NCI-H524 (cell line): ENCODE measurements at places on chromosomes 11 and 22.
A peak's percentile ranks its signal among the peaks of the same experiment; 100 is the strongest.

GRCh38 chr11:6650980-6651379 lies 4.6 kb downstream of the DCHS1 start:
- no peak for DNase-seq

- no peak for DNase-seq
Measured at GRCh38 chr22:32380991-32381390, 23.3 kb downstream of the RFPL3 start.

DNA sequence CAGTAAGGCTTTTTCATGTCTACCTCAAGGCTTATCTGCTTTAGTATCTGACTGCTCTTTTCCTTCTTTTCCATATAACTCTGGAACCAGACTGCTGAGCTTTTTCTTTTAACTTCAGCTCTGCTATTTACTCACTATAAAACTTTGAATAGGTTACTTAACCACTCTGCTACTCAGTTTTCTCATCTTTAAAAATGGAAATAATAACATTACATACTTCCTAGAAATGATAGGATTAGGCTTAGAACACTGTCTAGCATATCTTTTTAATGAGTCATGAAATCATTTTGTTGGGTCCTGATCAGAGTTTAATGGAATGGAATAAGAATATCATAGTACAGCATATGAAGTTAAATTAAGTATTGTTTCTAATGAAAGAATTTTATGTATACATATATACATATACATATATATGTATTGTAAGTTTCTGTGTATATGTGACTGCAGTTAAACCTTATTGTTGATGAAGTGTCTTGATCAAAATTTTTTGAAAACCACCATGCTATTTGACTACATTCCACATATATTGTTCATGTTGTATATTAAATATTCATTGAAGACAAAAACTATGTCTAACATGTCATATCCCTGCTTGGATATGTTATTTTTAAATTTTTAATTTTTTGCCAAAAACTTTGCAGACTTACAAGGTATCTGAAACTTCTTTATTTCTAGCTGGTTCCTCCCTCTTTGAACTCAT lies 120.2 kb downstream of the METTL15 start:
- DNase-seq, result no peak

GRCh38 chr22:26404851-26405421 lies 24.1 kb upstream of the ASPHD2 start:
- DNase-seq, result no peak

GRCh38 chr11:75283391-75283931 lies 42.9 kb downstream of the TPBGL start:
- no peak for DNase-seq

DNA sequence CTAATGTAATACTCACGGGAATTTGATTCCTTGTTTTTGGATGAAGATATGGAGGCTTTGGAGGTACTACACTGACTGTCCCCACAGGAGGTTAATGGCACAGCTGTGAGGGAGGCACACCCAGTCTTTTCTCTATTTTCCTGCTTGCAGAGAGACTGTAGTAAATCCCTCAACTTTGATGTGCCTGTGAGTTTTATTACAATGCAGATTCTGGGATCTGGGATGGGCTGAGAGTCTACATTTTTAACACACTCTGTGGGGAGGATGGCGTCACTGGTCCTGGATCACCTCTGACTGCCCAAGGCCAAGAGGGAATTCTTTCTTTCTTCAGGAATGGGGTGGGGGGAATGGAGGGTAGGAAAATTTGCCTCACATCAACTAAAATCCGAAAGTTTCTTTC lies 80.2 kb upstream of the NTM start:
- no peak for DNase-seq

DNA sequence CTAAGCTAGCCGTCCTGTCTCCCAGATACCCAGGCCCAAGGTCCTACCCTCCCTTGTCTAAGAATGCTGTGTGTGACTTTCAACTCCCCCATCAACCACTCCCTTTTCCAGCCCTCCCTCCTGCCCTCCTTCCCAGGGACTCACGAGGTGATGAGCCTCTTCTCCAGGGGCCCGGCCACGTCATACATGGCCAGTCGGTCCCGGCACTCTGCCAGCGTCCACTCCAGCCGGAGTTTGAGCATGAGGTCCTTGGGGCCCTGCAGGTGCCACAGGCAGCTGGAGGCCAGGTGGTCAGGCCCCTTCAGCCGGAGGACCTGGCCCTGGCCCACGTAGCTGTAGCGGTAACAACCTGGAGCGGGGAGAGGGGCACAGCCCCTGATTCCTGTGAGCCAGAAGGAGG lies 20.1 kb downstream of the TMPRSS6 start:
- DNase-seq, result no peak

DNA sequence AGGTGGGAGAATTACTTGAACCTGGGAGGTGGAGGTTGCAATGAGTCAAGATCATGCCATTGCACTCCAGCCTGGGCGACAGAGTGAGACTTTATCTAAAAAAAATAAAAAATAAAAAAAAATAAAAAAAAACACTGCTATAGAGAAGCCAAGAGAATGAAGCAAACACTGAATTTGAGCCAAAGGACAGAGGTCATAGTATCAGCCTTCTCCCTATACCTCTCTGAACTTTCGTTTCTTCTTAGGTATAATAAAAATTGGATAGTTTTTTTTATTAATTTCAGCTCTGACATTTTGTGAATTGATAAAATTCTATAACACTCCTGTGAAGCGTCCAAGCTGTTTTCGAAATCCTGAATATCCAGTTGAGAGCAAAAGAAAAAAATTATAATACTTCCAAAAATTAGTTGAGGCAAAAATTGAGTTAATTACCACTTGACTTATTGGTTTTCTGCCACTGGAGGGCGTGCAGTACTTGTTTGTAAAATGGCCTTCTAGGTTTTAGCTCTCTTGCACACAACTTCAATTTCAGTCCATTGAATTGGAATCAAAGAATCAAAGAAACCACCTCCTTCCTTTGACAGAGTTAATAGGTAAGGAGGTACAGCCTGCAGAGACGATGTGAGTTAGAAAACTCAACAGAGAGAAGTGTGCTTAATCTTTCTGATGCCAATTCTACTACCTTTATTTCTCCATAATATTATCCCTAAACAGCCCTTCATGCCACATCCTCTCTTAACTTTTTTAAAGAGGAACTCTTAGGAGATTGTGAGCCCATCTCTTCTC lies 143.2 kb downstream of the BBOX1 start:
- DNase-seq, result peak; percentile 24

- peak; percentile 94 for DNase-seq
Measured at GRCh38 chr22:46001426-46002106, 24.6 kb upstream of the WNT7B start.

- DNase-seq, result no peak
Measured at GRCh38 chr22:44893731-44894080, 116.1 kb downstream of the PHF21B start.
